Neural crest cell (in vitro differentiated cells): ENCODE measurements at places on chromosomes 13 and 19. TPM values are rescaled to one million over a fixed set of nuclear protein-coding genes. Genes with fewer than 3 reads are reported as not detected.

GRCh38 chr13:64506246-64506645 is 2723.9 kb downstream of the PCDH9 start:
- no peaks in the 10 kb centered on the region for H3K27me3 ChIP-seq
- no peaks in the 10 kb centered on the region for H3K36me3 ChIP-seq
- DNase-seq = no peak
- H3K27ac ChIP-seq = no peak overlapping the region
- no peak overlapping the region for H3K4me3 ChIP-seq

ATP4A gene
- not detected in 2 replicates for total RNA-seq

GAMT gene
- 42.6 and 45.6 TPM in 2 replicates for total RNA-seq

- H3K27ac ChIP-seq = no peak overlapping the region
- peaks cover 9% of the 10 kb centered on the region for H3K36me3 ChIP-seq
- H3K27me3 ChIP-seq = peaks cover 35% of the 10 kb centered on the region
- H3K4me3 ChIP-seq = no peak overlapping the region
- DNase-seq = no peak
- H3K4me1 ChIP-seq = no peaks in the 10 kb centered on the region
Observed at GRCh38 chr19:53055117-53055516, 10.6 kb downstream of the ERVV-2 start.

GRCh38 chr13:74205313-74205690 is 71.1 kb upstream of the KLF12 start:
- no peak for DNase-seq
- no peak overlapping the region for H3K4me3 ChIP-seq
- H3K27me3 ChIP-seq = no peaks in the 10 kb centered on the region
- no peaks in the 10 kb centered on the region for H3K36me3 ChIP-seq
- no peak overlapping the region for H3K27ac ChIP-seq

GJB6 gene
- not detected in 2 replicates for total RNA-seq

NDUFB7 gene
- total RNA-seq = 123 and 128 TPM in 2 replicates

- H3K4me3 ChIP-seq = no peak overlapping the region
- peaks cover 16% of the 10 kb centered on the region for H3K4me1 ChIP-seq
- peaks cover 4% of the 10 kb centered on the region for H3K36me3 ChIP-seq
- no peak for DNase-seq
Observed at GRCh38 chr13:23842406-23842805, 46.8 kb downstream of the MIPEP start.

NALCN gene
- total RNA-seq = 0.35 and 0.36 TPM in 2 replicates

DNA sequence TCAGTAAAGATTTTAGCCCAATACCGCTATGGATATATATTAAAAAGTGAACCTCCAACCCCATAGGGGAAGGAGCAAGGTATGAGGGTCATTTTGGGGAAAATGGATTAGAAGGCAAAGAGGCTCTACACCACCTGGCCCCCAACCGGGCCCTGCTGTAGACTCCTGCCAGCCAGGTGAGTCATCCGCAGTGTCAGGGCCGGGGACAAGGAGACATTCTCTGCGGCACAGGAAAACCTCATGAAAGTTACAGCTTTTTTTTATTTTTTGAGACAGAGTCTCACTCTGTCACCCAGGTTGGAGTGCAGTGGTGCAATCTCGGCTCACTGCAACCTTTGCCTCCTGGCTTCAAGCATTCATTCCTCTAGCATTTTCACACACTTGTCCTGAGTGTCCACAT is 32.0 kb downstream of the ZFR2 start:
- H3K36me3 ChIP-seq = no peaks in the 10 kb centered on the region
- H3K27ac ChIP-seq = no peak overlapping the region
- peaks cover 2% of the 10 kb centered on the region for H3K27me3 ChIP-seq
- peaks cover 10% of the 10 kb centered on the region for H3K4me1 ChIP-seq
- no peak for DNase-seq
- H3K4me3 ChIP-seq = no peak overlapping the region

HAUS5 gene
- total RNA-seq = 52.8 and 55.9 TPM in 2 replicates

- no peaks in the 10 kb centered on the region for H3K36me3 ChIP-seq
- no peak overlapping the region for H3K27ac ChIP-seq
- H3K4me1 ChIP-seq = peaks cover 12% of the 10 kb centered on the region
- H3K4me3 ChIP-seq = no peak overlapping the region
- no peak for DNase-seq
Observed at GRCh38 chr19:10338940-10339339, 484 bp downstream of the ICAM3 start.

- H3K27ac ChIP-seq = no peak overlapping the region
- no peak overlapping the region for H3K4me3 ChIP-seq
- H3K36me3 ChIP-seq = no peaks in the 10 kb centered on the region
- DNase-seq = no peak
Observed at GRCh38 chr13:102255409-102255808, 146.4 kb downstream of the FGF14 start.

SERP2 gene
- 10.3 and 14.0 TPM in 2 replicates for total RNA-seq

DNA sequence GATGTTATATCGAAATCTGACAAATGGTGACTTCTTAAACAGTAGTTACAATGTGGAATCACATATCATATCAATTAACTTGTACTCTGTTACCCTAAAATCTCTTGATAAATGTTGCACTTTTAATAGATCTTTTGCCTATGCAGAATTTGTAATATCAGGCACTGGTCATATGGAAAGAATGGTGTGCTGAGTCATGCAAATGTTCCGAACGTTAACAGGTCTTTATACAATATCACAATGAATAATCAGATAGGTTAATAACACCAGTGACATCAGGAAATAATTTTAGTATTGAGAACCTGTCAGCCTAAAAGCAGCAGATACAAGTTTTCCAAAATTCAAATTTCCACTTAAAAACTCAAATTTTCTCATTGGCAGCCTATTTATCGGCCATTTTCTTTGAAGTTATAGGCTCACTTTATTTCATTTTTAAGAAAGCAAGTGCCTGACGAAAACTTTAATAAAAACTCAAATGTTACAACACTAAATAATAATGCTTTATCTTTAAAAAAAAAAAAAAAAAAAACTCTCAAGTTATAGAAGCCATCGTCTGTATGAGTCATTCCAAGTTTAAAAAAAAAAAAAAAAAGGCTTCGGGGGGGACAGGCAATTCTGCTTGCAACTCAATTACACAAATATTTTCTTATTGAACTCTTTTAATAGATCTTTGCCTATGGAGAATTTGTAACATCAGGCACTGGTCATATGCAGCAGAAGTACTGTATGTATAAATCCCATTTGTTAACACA is 180.9 kb downstream of the DIAPH3 start:
- no peak overlapping the region for H3K4me3 ChIP-seq
- no peak for DNase-seq
- H3K4me1 ChIP-seq = no peaks in the 10 kb centered on the region
- H3K36me3 ChIP-seq = peaks cover 5% of the 10 kb centered on the region

DNA sequence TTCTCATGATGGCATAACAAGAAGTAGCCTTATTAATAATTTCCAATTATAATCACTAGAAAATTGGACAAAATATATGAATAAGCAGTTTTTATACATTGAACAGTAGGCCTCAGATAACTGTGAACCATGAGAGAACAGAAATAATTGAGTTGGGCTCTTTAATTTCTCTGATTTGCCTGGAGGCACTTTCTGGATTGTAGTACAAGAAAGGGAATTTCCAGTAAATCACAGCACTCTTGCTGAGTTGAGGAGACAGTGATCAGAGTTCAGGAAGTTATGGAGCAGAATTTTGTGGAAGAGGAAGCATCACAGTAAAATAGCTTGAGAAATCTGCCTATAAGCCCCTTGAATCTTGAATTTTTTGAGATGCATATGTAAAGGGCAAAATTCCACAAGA is 216.2 kb downstream of the MAB21L1 start:
- H3K36me3 ChIP-seq = peaks cover 4% of the 10 kb centered on the region
- no peaks in the 10 kb centered on the region for H3K27me3 ChIP-seq
- H3K27ac ChIP-seq = no peak overlapping the region
- DNase-seq = no peak
- no peak overlapping the region for H3K4me3 ChIP-seq

DNA sequence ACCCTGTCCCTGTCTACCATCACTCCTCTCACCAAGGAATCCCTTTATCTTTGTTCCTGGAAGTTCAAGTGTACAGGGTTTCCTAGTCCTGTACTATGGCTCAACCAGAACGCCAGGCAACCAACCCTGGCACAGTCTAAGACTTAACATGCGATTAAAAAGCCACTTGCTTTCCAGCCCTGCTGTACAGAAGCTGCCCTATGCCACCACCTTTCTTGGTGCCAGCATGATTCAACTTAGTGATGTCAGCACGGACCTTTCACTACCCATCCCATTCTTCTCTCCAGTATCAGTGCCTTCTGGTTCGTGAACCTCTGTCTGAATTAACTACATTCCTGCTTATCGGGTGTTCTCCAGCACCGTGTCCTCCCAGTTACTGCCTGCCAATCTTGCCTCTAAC is 151.1 kb downstream of the KLF12 start:
- H3K27ac ChIP-seq = no peak overlapping the region
- no peaks in the 10 kb centered on the region for H3K4me1 ChIP-seq
- H3K36me3 ChIP-seq = peaks cover 8% of the 10 kb centered on the region
- no peak for DNase-seq
- H3K27me3 ChIP-seq = no peaks in the 10 kb centered on the region
- H3K4me3 ChIP-seq = no peak overlapping the region

DNA sequence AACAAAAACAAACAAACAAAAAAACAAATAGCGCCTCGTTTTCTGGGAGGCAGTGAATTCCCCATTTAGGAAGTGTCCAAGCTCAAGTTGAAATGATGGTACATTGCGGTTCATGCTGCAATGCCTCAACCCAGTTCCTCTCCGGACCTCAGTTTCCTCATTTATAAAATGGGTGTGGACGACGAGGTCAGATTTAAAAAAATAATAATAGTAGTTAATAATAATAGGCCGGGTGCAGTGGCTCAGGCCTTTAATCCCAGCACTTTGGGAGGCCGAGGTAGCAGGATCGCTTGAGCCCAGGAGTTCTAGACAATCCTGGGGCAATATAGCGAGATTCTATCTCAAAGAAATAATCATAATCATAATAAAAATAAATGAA is 15.5 kb upstream of the ERCC1 start:
- no peaks in the 10 kb centered on the region for H3K27me3 ChIP-seq
- no peak overlapping the region for H3K27ac ChIP-seq
- no peak for DNase-seq
- H3K36me3 ChIP-seq = no peaks in the 10 kb centered on the region
- peaks cover 28% of the 10 kb centered on the region for H3K4me1 ChIP-seq
- peak overlapping the region; percentile 66 for H3K4me3 ChIP-seq

GRCh38 chr13:83153848-83154247 is 728.4 kb downstream of the SLITRK1 start:
- no peak for DNase-seq
- no peaks in the 10 kb centered on the region for H3K4me1 ChIP-seq
- H3K36me3 ChIP-seq = no peaks in the 10 kb centered on the region
- no peaks in the 10 kb centered on the region for H3K27me3 ChIP-seq
- H3K27ac ChIP-seq = no peak overlapping the region

GRCh38 chr13:75021151-75021550 is 460.8 kb downstream of the TBC1D4 start:
- H3K36me3 ChIP-seq = peaks cover 2% of the 10 kb centered on the region
- no peaks in the 10 kb centered on the region for H3K27me3 ChIP-seq
- H3K27ac ChIP-seq = no peak overlapping the region
- H3K4me1 ChIP-seq = no peaks in the 10 kb centered on the region
- DNase-seq = no peak

DNA sequence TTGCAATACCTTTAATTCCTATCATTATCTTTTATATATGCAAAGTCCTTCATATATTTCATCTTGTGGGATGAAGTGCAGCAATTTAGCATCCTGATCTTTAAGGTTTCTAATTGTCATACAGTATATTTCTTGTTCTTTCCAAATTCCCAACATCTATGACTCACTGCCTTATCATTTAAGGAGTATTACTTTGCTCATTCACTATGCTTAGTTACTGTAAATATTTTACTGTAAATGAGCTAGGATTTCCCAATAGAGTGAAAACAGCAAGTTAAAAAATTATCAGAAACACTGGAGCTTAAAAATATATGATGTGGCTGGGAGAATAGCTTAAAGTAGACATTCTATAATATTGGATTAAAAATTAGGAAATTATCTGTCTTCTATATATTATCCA is 69.9 kb downstream of the SLITRK6 start:
- no peaks in the 10 kb centered on the region for H3K4me1 ChIP-seq
- DNase-seq = no peak
- H3K27me3 ChIP-seq = no peaks in the 10 kb centered on the region
- no peak overlapping the region for H3K27ac ChIP-seq
- no peak overlapping the region for H3K4me3 ChIP-seq
- H3K36me3 ChIP-seq = no peaks in the 10 kb centered on the region

- no peak overlapping the region for H3K4me3 ChIP-seq
- peaks cover 9% of the 10 kb centered on the region for H3K4me1 ChIP-seq
- H3K27ac ChIP-seq = no peak overlapping the region
- no peaks in the 10 kb centered on the region for H3K36me3 ChIP-seq
Observed at GRCh38 chr19:50921426-50922316, 10.5 kb upstream of the KLK4 start.

GRCh38 chr13:28531077-28531844 is 36.3 kb upstream of the FLT1 start:
- H3K27ac ChIP-seq = no peak overlapping the region
- no peaks in the 10 kb centered on the region for H3K36me3 ChIP-seq
- H3K27me3 ChIP-seq = peaks cover 42% of the 10 kb centered on the region
- DNase-seq = peak; percentile 33

GRCh38 chr13:27918918-27919658 is 712 bp upstream of the PDX1 start:
- H3K4me3 ChIP-seq = no peak overlapping the region
- H3K36me3 ChIP-seq = peaks cover 2% of the 10 kb centered on the region
- no peak for DNase-seq
- peaks cover 25% of the 10 kb centered on the region for H3K4me1 ChIP-seq
- peaks cover 99% of the 10 kb centered on the region for H3K27me3 ChIP-seq
- no peak overlapping the region for H3K27ac ChIP-seq

DNA sequence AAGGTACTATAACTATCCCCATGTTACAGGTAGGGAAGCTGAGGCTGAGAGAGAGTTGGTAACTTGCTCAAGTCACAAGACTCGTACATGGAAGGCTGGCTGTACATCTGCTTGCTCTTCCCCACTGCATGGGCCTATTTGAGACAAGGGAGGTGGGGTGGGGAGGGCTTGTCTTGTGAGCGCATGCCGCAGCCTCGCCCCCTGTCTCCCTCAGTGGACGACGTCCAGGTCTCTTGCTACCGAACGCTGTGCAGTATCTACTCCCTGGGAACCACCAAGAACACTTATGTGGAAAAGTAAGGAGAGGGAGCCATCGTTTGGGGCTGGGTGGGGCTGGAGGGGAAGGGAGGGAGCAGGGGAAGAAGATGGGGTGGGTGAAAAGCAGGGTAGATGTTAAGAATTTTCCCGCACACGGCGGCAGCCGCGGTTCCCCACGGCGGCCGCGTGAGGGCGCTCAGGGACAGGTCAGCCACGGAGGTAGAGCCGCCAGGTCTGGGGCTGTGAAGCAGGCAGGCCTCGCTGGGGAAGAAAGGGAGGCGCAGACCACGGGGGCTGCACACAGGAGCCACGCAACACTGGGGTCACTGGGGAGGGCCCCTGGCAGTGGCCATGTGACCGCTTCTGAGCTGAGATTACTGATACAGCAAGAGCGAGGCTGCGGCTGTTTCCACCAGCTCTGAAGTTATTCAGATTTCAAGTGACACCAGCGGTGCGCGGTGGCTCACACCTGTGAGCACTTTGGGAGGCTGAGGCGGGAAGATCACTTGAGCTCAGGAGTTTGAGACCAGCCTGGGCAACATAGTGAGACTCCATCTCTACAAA is 81.5 kb downstream of the RYR1 start:
- no peak overlapping the region for H3K4me3 ChIP-seq
- H3K4me1 ChIP-seq = peaks cover 6% of the 10 kb centered on the region
- no peaks in the 10 kb centered on the region for H3K27me3 ChIP-seq
- no peak overlapping the region for H3K27ac ChIP-seq
- peak; percentile 80 for DNase-seq

- DNase-seq = peak; percentile 55
- no peaks in the 10 kb centered on the region for H3K27me3 ChIP-seq
- H3K36me3 ChIP-seq = peaks cover 3% of the 10 kb centered on the region
- peaks cover 4% of the 10 kb centered on the region for H3K4me1 ChIP-seq
- no peak overlapping the region for H3K4me3 ChIP-seq
Observed at GRCh38 chr19:49983645-49984229, 22.8 kb upstream of the SIGLEC11 start.
